ENCODE measurements at places on chromosomes 5 and 9. TPM values are rescaled to one million over a fixed set of nuclear protein-coding genes. Genes with fewer than 3 reads are reported as not detected.

DNA sequence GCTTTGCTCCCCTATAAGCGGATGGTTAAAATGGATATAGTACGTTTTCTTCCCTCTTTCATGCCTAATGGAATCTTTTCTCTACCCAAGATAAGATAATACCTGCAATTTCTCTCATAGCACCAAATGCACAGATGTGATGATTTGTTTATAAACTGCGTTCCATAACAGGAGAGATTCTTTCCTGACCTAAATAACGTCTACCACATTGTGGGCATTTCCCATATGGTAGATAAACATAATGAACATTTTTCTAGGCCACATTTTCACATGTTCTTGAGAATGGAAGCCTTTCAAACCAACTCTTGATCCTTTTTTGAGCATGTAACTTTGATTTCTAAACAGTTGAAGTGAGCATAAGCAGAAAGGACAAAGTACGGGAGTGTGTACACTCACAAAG lies 448.5 kb downstream of the CSNK1G3 start:
- H3K27ac ChIP-seq: no peak overlapping the region
- DNase-seq: no peak
- H3K4me1 ChIP-seq: no peaks in the 10 kb centered on the region
- H3K4me3 ChIP-seq: no peak overlapping the region
- H3K36me3 ChIP-seq: no peaks in the 10 kb centered on the region

- no peak for DNase-seq
- H3K27me3 ChIP-seq: peaks cover 43% of the 10 kb centered on the region
These were observed 451 bp downstream of the LPAR1 start for GRCh38 chr9:111037708-111038330.

DNA sequence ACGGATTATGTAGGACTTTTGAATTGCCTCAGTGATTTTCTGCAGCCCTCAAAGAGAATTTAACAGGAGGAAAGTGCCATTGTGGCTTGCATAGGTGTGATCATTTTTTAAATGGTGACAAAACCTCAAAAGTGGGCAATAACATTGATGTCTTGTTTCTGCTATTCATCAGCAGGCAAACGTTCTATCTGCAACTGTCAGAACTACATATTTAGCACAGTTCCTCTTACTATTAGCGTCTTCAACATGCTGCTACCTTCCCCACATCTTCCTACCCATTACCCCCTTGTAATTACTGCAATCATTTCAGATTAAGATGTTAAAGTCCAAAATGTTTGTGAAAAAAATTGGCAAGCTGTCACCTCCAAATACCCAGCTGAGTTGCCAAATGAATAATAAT lies 254.6 kb downstream of the SMARCA2 start:
- peaks cover 4% of the 10 kb centered on the region for H3K4me1 ChIP-seq
- H3K36me3 ChIP-seq: no peaks in the 10 kb centered on the region
- no peak overlapping the region for H3K27ac ChIP-seq
- H3K4me3 ChIP-seq: no peak overlapping the region

DNA sequence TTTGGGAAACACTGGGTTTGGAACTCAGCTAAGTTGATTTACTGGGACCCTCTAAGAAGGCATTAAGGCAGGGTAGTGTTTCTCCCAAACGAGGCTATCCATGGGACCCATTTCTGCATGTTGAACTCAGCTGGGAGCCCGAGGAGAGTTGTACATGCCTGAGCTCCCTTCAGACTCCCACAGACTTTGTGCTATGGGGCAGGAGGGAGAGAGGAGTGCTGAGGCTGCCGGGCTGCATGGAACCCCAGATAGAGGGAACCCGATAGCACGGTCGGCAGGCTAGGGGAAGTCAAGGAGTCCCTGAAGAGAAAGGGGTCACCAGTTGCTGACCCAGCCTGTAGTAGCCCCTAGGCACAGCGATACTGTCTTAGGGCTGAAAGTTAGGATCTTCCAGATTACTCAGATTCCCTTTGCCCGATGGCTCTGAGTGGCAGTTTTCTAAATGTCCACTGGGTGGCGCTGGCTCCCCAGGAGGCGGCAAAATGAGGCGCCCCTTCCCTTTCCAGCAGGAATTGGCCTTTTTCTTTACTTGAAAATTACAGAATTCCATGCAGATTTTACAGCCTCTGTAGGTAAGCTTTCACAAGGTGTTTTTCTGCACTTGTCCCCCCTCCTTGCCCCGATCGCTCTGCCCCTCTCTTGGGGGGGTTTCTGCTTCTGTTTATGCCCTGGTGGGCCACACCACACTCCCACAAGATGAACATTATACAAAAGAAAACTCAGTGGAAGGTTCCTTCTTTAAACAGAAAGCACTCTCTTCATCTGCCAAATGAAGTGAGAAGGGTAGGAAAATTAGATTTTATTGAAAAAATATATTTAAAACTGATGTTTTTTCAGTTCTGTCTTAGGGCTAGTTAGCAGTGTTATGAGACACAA lies 17.8 kb downstream of the NANS start:
- no peak overlapping the region for H3K4me3 ChIP-seq
- no peaks in the 10 kb centered on the region for H3K27me3 ChIP-seq
- peak overlapping the region; percentile 84 for H3K27ac ChIP-seq
- peaks cover 18% of the 10 kb centered on the region for H3K4me1 ChIP-seq
- DNase-seq: peak; percentile 49

- no peaks in the 10 kb centered on the region for H3K36me3 ChIP-seq
- no peaks in the 10 kb centered on the region for H3K4me1 ChIP-seq
- peaks cover 14% of the 10 kb centered on the region for H3K27me3 ChIP-seq
- DNase-seq: no peak
- H3K4me3 ChIP-seq: no peak overlapping the region
- H3K27ac ChIP-seq: no peak overlapping the region
These were observed 16.2 kb upstream of the ATP6V1G1 start for GRCh38 chr9:114571391-114571790.

DNA sequence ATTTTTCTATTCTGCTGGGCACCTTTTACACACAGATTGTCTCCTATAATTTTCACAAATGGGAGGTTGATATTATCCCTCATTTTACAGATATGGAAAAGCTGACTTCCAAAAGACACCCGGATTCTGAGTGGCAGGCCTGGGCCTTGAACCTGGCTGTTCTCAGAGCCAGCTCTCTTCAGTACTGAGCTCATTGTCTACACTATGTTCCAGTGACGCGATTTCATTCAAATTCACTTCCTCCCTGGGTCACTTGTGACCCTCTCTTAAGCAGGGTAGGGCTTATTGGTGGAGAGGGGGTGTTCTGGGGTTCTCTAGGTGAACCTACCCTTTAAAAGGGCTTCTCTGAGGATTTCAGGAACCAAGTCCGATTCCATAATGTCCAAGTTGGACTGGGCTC lies 70.2 kb downstream of the ANKRD33B start:
- no peaks in the 10 kb centered on the region for H3K27me3 ChIP-seq
- peaks cover 51% of the 10 kb centered on the region for H3K36me3 ChIP-seq
- H3K4me1 ChIP-seq: peaks cover 65% of the 10 kb centered on the region
- DNase-seq: no peak
- H3K4me3 ChIP-seq: no peak overlapping the region

DNA sequence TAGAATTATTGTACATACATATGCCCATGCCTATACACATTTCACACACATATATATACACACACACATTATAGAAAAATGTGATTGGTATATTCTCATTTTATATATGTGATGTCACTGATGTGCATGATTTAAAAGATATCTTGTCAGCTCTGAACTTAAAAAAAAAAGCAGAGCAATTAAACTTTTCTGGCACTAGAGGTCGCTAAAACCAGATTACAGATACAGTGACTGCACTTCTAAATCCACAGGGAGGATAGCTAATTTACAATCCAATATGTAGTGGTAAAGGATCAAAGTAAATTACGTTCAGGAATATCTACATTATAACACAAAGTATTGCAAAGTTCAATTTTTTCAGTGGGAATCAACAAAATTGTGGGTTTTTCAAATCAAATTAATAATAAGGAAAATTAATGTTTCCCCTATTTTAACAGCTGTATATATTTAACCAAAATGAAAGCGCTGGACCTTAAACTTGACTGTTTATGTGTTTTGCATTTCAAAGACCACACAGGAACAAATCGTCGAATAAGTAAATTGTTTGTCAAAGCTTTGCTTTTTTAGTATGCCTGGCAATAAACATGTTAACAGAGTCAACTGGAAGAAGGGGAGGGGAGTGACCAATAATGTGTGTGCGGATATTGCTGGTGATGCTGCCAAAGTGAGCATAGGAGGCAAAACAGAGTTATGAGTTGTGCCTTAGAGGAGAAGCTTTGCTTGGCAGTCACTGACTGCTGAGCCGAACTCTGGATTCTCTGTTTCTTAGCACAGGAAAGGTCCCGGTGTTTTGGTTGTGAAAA lies 1201.4 kb upstream of the C9orf72 start:
- H3K36me3 ChIP-seq: no peaks in the 10 kb centered on the region
- no peak for DNase-seq
- no peaks in the 10 kb centered on the region for H3K27me3 ChIP-seq
- H3K4me3 ChIP-seq: no peak overlapping the region
- no peaks in the 10 kb centered on the region for H3K4me1 ChIP-seq
- H3K27ac ChIP-seq: no peak overlapping the region

GRCh38 chr9:114124666-114125475 lies 25.8 kb upstream of the KIF12 start:
- H3K4me3 ChIP-seq: no peak overlapping the region
- no peak for DNase-seq
- no peak overlapping the region for H3K27ac ChIP-seq
- no peaks in the 10 kb centered on the region for H3K36me3 ChIP-seq
- H3K4me1 ChIP-seq: no peaks in the 10 kb centered on the region
- peaks cover 3% of the 10 kb centered on the region for H3K27me3 ChIP-seq

GRCh38 chr9:2461892-2462291 lies 159.7 kb upstream of the VLDLR start:
- peaks cover 14% of the 10 kb centered on the region for H3K27me3 ChIP-seq
- H3K4me3 ChIP-seq: no peak overlapping the region
- no peaks in the 10 kb centered on the region for H3K36me3 ChIP-seq
- no peak for DNase-seq
- H3K4me1 ChIP-seq: peaks cover 2% of the 10 kb centered on the region

- H3K27ac ChIP-seq: no peak overlapping the region
- H3K4me3 ChIP-seq: no peak overlapping the region
- DNase-seq: no peak
- no peaks in the 10 kb centered on the region for H3K4me1 ChIP-seq
- no peaks in the 10 kb centered on the region for H3K27me3 ChIP-seq
- H3K36me3 ChIP-seq: no peaks in the 10 kb centered on the region
These were observed 122.7 kb downstream of the NMUR2 start for GRCh38 chr5:152282331-152282730.

DNA sequence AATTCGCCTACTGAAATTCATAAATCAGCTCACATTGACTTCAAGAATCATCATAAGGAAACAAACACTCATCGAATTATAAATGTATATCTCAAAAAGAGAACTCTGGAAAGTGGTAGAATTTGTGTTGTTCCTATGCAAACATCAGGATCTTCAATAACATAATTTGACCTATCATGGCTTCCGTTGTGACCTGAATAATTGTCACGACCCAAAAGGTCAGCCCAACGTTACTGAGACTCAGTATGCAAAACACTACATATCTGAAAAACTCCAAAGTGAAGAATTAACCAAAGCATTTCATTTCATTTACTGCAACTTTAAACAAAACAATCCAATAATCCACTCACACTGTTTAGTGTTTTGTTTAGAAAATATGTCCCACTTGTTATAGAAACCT lies 1.2 kb downstream of the RAPGEF6 start:
- peaks cover 13% of the 10 kb centered on the region for H3K36me3 ChIP-seq
- no peak for DNase-seq
- peak overlapping the region; percentile 97 for H3K27ac ChIP-seq
- H3K4me3 ChIP-seq: peak overlapping the region; percentile 95

DNA sequence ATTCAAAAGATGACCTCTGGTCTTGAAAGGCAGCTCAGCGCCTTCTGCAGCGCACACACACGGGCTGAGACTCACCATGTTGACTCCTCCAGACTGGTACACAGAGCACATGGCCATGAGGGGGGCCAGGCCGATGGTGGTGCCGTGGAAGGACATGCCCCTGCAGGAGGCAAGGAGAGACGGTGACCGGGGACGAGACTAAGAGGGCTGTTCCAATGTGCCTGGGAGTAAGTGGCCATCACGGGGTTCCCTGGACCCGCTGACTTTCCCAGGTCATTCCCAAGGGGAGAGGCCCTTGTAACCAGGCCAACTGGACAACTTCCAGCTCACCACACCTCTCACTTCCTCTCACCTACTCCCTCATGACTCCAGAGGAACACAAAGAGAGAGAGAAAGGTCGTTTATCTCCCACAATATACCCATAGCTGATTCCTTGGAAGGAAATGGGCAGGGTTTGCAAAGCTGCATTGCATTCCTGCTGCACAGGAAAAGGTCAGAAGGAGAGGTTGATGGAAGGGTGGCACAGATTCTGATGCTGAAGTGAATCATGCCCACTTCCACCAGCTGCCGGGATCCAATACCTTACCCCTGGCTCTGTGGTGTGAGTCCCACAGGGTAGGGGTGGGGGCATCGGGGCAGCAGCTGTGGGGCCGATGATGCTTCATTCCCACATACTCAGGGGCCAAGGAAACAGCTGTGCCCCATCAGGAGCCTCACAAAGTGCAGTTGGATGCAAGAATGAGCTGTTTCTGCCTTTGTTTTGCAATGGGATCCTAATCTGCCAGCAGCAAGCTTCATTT lies 47.2 kb downstream of the NIPAL4 start:
- peaks cover 96% of the 10 kb centered on the region for H3K36me3 ChIP-seq
- DNase-seq: no peak
- peak overlapping the region; percentile 33 for H3K27ac ChIP-seq
- H3K4me3 ChIP-seq: no peak overlapping the region

DNA sequence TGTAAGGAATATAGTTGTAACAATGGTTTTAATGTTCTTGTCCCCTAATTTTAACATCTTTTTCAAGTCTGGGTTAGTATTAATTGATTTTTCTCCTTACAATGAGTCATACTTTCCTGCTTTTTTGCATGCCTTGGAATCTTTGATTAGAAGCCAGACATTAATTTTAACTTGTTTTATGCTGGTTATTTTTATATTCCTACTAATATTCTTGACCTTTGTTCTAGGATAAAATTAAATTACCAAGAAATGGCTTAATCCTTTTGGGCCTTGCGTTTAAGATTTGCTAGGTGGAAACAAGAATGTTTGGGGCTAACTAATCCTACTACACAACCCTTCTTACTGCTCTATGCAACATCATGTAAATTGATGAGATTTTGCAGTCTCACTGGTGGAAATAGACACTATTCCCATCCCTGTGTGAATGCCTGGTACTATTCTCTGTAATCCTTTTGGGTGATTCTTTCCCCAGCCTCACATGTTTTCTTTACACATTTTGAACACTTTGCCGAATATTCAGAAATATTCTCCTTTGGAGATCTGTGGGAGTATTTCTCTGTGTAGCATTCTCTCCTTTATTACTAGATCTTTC lies 47.2 kb downstream of the ZCCHC7 start:
- no peak for DNase-seq
- H3K36me3 ChIP-seq: peaks cover 67% of the 10 kb centered on the region

The DYNC2I2 gene
- 41.7 TPM for total RNA-seq

The CCL27 gene
- 0.55 TPM for total RNA-seq

The SURF1 gene
- total RNA-seq: 32.4 TPM

The ZFP62 gene
- 28.8 TPM for total RNA-seq
